ENCODE measurements at places on chromosomes 6 and 20.

DNA sequence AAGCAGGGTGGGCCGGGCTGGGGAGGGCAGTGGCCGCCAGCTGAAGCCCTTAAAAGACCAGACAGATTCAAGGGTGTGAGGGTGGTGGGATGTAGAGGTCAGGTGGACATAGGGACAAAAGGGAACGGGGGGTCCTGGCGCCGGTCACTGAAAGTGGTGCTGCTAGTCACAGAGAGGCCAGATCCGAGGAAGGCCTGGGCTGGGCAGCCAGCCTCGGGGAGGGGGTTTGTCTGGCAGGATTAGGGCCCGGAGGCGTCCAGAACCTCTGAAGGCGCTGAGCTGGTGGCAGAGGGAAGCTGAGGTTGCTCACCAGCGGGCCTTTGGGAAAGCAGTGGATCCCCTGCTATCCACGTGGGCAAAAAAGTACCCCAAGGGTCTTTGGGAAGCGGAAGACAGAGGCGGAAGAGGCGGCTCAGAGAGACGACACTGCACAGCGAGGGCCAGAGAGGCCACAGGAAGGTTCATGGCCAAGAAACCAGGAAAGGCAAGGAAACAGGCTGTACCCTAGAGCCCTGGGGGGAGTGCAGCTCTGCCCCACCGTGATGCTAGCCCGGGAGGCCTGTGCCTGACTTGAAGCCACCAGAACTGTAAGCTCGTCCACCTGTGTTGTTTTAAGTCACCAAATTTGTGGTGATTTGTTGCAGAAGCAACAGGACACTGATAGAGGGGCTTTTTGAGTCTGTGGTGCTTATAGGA lies 106.0 kb downstream of the TMEM242 start:
- DNase-seq: no peak

DNA sequence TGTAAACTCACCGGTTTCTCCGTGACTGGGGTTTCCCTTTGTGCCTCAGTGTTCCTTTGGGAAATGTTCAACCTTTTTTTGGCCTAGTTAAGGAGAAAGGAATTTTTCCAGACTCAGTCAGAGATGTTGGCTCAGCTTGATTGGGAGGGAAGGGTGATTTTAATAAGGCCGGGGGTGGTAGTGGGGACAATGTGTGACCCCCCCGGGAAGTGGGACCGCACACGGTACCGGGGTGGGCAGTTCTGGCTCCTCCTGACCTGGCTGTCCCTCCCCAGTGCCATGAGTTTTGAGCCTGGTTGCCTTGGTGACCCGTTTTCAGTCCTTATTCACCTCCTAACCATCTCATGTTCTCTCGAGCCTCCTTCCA lies 132.7 kb downstream of the SNX5 start:
- DNase-seq: no peak

DNA sequence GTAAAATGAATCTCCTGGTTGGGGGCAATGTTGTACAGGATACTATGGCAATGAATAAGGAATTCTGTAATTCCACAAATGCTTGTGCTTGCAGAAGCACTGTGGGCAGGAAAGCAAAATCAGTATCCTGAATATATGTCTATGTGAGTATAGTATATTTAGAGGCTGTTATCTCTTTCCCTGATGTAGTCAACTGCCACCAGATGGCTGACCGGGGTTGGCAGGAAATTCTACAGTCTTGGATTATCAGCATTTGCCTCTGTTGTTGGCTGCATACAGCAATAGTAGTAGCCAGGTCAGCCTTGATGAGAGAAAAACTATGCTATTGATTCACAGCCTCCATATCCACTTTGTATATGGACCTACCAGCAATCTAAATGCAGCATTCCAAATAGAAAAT lies 425.1 kb upstream of the JAG1 start:
- no peak for DNase-seq

- no peak for DNase-seq
Measured at GRCh38 chr6:1657116-1657770, 47.5 kb downstream of the FOXC1 start.

DNA sequence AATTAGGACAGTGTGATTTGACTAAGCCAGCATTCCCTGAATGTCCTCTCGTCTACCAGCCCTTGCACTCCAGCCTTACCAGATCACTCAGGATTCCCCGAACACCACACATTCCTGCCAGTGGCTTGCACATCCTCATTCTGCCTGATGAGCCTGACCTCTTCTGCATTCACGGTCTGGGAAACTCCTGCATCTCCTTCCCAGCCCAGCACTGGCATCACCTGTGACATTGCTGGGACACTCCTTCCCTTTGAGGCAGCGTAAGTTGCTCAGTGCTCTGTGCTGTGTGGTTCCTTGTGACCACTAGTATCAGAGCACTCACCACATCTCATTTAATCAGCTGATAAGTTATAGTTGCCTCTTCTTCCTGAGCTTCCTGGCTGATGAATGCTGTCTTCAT lies 17.3 kb downstream of the NCOA7 start:
- no peak for DNase-seq

GRCh38 chr20:38152621-38153221 lies 12.3 kb downstream of the TGM2 start:
- no peak for DNase-seq

GRCh38 chr6:132887204-132887603 lies 72.8 kb downstream of the RPS12 start:
- DNase-seq: no peak

- DNase-seq: no peak
Measured at GRCh38 chr6:105859457-105859856, 226.7 kb upstream of the PRDM1 start.
